Tibial artery (tissue), 4 donors: ENCODE measurements at places on chromosomes 3 and 15.

DNA sequence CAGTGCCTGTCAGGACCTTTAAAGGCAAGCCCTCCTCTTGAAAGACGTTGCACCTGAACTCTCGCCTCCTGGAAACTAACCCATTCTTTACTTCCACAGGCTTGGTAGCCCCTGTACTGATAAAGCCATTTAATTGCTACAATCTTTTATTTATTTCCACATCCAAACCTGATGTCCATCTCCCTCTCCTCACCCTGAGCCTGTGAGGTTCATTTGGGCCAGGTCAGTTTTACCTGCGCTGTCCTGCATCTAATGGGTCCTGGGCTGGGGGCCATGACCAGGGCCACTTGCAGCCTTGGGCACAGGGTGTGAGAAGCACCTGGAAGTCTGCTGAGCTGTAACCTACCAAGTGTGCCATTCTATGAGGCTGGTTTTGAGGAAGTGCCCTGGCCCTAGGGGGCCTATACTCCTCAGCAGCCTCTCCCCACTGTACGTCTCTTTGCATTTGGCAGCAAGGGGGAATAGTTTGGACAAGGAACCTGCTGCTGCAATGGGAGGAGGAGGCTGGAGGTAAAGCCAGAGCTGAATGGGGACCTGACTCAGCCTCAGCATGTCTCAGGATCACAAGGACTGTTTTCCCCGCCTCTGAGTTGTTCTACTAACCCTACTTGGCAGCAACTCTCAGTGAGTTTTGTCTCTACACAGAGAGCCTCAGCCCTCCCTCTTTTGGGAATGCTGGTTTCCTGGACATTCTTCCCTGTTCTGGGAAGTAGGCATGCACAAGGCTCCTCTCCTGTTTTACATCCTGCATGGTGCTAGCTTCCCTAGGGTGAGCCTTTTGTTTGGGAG, 53.8 kb downstream of the WDR76 start:
- H3K4me1 ChIP-seq: no peaks in the 10 kb centered on the region
- H3K27me3 ChIP-seq: no peaks in the 10 kb centered on the region
- no peak overlapping the region for H3K27ac ChIP-seq
- H3K36me3 ChIP-seq: no peaks in the 10 kb centered on the region
- DNase-seq: no peak
- H3K4me3 ChIP-seq: no peak overlapping the region

DNA sequence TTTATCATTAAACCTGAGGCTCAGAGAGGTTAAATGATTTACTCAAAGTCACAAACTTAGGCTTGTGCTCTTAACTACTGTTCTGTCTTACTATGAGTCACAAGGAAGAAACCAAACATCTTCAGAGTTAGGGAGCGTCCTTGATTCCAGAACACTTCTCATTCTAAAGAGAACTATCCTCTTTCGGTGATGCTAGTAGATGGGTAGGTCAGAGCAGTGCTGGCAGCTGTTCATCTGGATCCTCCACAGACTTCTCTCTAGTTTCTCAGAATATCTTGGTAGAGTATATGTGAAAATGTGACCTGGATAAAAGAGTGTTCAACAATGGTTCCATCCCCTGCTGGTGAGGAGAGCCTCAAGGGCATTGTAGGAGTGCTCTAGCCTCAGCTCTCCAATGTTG, 3.3 kb downstream of the ARL6IP5 start:
- peaks cover 80% of the 10 kb centered on the region for H3K4me1 ChIP-seq
- no peaks in the 10 kb centered on the region for H3K27me3 ChIP-seq
- H3K4me3 ChIP-seq: peak overlapping the region; percentile 95
- H3K27ac ChIP-seq: peak overlapping the region; percentile 93

DNA sequence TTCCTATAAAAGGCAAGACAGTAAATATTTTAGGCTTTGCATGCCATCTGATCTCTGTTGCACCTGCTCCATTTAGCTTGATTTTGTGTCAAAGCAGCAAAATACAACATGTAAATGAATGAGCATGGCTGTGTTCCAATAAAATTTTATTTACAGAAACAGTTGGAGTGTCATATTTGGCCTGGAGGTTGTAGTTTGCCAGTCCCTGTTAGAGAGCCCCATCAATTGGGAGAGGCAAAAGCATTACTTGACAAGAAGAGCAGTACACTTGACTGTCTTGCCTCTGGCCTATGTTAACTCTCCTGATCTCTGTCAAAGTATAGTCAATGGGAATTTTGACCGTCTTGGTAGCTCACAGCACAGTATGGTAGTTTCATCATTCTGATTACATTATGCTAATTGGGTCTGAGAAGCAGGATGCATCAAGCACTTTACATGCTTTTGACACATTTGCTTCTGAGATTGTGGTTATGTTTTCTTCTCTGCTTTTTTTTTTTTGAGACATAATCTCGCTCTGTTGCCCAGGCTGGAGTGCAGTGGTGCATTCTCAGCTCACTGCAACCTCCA, 35.4 kb downstream of the SLC28A2 start:
- no peak overlapping the region for H3K27ac ChIP-seq
- DNase-seq: no peak
- H3K36me3 ChIP-seq: no peaks in the 10 kb centered on the region
- no peak overlapping the region for H3K4me3 ChIP-seq

DNA sequence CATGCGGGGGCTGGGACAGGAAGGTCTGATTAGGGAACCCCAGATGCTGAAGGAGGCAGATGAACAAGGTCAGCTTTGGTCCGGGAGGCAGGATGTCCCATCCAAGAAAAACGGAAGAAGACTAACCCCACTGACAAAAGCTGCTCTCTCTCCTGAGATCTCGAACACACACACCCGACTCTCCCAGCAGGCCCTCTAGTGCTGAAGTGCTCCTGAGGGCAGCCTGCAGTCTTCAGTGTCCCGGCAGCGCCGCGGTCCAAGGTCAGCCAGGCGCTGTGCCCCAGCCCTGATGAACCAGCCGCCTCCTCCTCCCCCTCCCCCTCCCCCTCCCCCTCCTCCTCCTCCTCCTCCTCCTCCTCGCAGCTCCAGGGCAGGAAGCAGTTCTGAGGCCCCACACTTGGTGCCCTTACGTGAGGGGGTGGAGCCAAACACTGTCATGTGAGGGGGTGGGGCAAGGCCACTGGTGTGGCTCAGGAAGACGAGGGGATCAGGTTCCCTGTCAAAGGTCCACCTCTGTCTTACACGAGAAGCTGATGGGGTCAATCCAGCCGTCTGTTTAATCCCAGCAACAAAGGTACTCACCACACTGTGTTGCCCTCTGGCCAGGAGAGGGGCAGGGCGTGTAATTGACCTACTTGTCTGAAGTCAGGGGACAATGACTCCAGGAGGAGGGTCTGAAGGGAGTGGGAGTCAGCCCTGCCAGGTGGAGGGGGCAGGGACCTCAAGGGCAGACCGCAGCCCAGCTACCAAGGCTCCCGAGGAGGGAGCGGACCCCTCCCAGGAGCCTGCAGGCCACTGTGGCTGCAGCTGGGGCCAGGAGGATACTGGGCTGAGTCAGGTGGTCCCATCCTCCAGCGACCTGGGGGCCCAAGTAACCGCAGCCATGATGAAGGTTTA, 34.3 kb downstream of the PRR23E start:
- H3K4me1 ChIP-seq: no peaks in the 10 kb centered on the region
- DNase-seq: no peak
- no peak overlapping the region for H3K4me3 ChIP-seq
- H3K36me3 ChIP-seq: no peaks in the 10 kb centered on the region
- peaks cover 19% of the 10 kb centered on the region for H3K27me3 ChIP-seq
